ENCODE measurements at places on chromosomes 2 and 18.

DNA sequence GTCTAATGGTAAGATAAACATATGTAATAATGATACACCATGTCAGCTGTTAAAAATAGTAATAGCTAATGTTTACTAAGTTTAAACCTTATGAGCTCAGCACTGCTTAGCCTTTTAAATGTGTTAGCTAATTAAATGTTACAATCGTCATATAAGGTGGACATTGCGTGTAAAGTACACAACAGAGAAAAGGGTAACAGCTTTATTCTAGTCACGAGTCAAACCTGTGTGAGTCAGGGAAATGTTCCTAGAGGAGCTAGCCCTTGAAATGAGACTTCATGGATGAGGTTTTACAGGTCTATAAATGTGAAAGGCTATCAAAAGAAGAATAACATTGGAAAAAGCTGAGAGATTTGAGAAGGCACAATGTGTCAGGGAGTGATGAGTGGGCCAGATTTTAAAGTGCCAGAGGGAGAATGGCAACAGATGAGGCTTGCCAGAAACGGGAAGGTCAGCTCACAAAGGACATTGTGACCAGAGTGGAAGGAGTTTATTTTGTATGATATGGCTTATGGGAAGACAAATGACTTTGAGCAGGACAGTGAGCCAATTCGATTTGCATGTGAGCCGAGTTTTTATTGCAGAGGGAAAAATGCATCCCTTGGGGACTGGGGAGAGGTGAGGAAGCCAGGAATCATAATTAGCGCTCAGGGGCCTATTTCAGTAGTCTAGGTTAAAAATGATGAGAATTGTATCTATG, 276.3 kb downstream of the CTNNA2 start:
- DNase-seq = no peak

GRCh38 chr2:173415431-173416381, 61.0 kb downstream of the CDCA7 start:
- DNase-seq = no peak

GRCh38 chr2:208279236-208279635, 13.2 kb downstream of the PIKFYVE start:
- DNase-seq = no peak

GRCh38 chr2:61252031-61252430, 90.0 kb downstream of the C2orf74 start:
- DNase-seq = no peak

DNA sequence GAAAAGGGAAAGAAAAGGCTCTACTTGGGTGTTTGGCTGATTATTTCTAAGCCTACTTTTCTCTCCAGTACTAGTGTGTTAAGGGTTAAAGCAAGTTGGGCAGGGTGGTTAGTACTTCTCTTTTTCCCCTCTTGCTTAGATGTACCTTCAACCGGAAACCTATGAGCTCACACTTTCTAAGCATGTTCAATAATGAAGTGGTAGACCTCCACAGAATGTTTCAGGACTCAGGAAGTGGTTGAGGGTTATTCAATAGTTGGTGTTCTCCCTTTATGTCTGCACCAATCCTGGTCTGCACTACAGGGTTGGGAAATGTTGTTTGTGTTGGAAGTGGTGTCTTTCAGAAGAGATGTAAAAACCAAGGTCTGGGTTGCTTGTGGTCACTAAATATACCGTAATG, 137.1 kb downstream of the ZEB2 start:
- DNase-seq = no peak

DNA sequence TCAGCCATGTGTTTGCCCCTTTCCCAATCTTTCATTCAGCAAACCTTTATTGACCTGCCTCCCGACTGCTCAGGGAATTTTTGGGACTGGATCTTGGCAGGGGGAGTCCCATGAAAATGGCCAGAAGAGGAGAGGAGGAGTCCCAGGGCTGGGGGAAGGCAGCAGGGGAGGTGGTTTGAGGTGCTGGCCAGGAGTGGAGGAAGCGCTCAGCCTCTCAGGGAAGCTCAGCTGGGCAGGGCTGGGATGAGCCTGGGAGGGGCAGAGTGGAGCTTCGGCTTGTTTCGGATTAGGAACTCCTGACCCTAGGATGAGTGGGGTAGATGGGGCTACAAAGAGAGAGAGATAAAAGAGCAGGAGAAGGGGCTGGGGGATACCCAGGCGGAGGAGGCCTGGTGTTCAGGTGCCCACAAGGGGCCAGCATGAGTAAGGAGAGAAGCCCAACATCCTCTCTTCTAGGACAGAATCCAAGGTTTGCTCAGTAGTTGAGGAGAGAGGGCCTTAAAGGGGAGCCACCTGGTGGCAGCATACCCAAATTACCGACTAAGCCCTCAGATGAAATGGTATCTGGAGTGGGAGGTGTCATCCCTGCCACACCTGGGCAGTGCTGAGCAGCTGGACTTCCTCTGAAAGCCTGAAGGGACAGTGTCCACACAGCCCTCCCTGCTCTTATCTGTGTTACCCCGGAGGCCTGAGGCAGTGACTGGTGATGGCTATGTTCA, 91.1 kb downstream of the INHBB start:
- no peak for DNase-seq

DNA sequence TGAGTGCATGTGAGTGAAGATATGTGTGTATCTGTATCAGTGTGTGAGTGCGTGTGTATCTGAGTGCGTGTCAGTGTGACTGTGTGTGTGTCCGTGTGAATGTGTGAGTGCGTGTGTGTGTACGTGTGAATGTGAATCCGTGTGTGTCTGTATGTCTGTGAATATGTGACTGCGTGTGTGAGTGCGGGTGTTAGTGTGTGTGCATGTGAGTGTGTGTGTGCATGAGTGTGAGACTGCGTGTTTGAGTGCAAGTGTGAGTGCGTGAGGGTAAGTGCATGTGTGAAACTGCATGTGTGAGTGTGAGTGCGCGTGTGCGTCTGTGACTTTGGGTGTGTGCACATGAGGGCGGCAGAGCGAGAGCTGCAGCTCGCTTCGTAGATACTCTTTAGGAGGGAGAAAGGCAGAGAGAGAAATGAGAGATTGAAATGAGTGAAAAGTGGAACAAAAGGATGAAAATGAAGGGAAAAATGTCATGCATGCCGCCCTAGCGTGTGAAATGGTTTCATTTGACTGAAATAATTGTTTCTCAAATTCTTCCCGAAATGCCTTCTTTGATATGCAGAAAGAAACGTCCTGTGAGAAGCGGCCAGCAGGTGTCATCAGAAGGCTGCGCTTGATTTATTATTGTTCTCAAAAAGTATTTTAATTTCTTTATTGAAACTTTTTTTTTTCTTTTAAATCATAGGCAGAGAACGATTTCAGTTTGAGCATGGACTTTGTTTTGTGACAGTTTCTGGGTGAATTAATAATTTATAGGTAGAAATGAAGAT, 25.6 kb downstream of the ZNF407 start:
- DNase-seq = no peak
